ENCODE measurements at places on chromosomes 13 and 19. TPM values are rescaled to one million over a fixed set of nuclear protein-coding genes. Genes with fewer than 3 reads are reported as not detected.

ZNF709 gene
- polyA plus RNA-seq: 2.4 TPM

CYP4F12 gene
- polyA plus RNA-seq: not detected

NKG7 gene
- polyA plus RNA-seq: not detected

SCEL gene
- polyA plus RNA-seq: not detected

GIPC3 gene
- polyA plus RNA-seq: not detected

EID2B gene
- polyA plus RNA-seq: 6.9 TPM

SIGLEC12 gene
- not detected for polyA plus RNA-seq
